Activated naive CD4-positive, alpha-beta T cell treated with Interleukin-2 at 50 U/mL for 16 hours (primary cell): ENCODE measurements at places on chromosomes 1 and 21.

DNA sequence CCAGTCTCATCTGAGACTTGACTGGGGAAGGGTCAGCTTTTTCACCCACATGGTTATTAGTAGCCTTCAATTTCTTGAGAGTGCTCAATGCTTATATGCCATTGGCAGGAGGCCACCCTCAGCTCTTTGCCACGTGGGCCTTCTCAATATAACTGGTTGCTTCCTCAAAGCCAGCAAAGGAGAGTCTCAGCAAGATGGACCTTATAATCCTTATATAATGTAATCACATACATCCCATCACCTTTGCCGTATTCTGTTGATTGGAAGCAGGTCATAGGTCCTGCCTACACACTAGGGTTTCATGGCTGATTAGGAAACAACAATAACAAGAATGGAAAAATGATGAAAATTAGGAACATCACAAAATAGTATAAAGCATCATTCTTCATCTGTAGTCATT is 22.9 kb downstream of the TSEN15 start:
- no peak for DNase-seq

DNA sequence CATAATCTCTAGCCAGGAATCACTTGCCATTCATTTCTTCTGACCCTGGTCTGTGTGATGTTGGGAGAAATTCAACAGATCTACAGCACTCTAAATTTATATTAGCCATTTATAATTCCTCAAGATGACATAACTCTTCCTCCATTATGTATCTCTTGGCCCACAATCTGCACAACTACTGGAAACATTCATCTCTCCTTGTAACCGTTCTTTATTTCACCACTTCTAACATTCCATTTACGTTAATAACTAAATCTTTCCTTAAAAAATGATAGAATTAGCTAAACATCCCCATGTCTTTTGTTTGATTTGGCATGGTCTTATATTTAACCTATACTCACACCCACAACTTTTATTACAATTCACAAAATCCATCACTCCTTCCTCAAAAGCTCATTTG is 166.0 kb downstream of the COL11A1 start:
- DNase-seq: no peak

- DNase-seq: no peak
Observed at GRCh38 chr1:172494166-172494565, 38.8 kb upstream of the SUCO start.

- DNase-seq: no peak
Observed at GRCh38 chr1:97082160-97082848, 360.7 kb downstream of the PTBP2 start.

- no peak for DNase-seq
Observed at GRCh38 chr1:17360272-17360956, 11.6 kb upstream of the PADI6 start.

DNA sequence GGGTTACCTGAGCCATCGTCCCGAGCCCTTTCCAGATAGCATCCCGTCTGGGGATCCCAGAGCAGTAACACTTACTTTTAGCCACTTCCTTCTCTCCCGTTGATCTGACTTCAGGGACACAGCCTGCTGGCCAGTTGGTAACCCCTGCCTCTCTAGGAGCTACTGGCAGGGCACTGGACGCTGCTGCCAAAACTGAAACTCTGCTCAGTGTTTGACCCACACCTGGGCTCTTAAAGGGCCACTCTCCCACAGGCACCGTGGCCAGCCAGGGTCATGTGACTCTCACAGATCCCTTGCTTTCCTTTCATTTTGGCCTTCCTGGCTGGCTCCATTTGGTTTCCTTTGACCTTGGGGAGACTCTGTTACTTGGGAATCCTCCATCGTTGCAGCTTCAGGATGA is at the start of gene PIGR:
TSS of gene PIGR (minus strand) at position 206 of the 400 bp plus-strand sequence. CDS start 5,935 bp downstream, outside the sequence.
- no peak for DNase-seq

- DNase-seq: no peak
Observed at GRCh38 chr1:164587617-164588501, 28.9 kb downstream of the PBX1 start.

DNA sequence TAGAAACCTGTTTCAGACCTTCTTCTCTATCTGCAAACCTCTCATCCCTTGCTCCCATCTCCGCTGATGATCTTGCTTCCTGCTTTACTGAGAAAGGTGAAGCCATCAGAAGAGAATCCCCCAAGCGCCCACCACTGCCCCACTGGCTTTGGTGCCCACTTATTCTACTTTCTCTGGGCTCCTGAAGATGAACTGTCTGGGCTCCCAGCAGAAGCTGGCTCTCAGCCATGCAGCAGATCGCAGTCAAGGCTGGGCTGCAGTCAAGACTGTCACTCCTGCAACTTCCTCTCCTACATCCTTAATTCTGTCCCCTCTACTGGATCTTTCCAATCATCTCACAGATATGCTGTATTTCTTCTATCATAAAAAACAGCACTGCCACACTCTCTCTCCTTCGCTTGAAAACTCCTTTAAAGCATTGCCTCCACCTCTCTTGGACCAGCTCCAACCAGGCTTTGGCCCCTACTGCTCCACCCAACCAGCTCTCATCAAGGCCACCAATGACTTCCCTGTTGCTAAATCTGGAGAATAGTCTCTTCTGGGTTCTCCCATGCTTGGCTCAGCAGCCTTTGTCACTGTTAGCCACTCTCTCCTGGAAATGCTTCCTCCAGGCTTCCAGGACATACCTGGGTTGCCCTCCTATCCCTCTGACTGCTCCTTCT is 25.8 kb downstream of the TRIM62 start:
- no peak for DNase-seq

DNA sequence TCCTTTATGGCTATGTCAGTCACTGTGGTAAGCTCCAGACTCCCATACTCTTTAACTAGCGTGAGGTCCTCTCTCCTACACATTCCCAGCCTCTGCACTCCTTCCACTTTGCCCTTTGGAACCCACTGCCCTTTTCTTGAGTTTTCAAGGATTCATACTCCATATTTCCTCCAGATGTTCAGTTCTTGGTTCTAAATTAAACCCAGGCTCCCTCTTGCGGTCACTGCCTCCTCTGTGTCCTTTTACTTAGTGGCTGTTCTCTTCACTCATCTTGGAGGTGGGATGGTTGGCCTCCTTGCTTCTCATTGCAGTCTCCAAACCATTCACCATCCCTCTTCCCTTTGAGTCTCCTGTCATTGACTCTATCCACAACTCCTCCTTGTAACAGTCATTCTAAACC is 208.1 kb downstream of the TGFB2 start:
- DNase-seq: no peak

DNA sequence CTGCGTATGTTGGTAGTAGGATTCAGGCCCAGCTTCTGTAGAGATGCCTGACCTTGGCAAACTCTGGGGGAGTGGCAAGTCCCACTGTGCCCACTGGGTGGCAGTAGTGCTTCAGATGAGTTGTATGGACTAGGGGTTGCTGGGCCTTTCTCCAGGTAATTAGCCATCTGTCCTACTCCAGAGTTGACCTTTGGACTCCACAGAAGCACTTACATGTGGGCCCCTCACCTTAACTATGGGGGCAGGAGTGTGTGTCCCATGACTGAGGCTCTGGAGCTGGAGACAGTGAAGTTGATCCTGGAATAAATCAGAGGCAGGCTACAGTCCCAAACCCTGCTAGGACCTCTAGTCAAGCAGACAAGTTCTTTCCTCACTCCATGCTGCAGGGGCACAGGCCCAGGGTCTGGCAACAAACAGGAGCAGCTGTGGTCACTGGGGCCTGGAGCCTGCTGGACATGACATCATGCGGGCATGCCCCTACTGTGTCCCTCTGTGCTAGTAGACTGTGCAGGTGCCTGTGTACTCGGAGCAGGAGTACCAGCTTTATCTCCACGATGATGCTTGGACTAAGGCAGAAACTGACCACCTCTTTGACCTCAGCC is 4.6 kb downstream of the DMAP1 start:
- peak; percentile 79 for DNase-seq

DNA sequence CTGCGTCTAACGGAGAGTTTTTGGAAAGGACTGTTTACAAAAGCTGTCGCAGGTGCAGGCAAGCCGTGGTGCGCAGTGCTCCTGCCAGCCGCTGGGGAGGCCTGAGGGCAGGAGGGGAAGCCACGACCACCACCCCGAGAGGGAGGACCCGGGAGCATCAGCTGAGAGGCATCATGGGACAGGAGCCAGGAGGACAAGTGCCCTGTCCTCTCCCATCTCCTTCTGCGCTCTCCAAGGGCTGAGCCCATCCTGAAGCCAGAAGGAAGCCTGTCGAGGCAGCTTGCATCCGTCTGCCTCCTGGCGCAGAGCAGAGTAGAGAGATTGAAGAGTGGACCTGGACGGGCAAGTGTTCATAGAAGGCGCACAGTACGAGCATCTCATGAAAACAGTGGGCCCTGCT is 310.9 kb downstream of the KIF26B start:
- no peak for DNase-seq

GRCh38 chr1:24502065-24502708 is 449 bp upstream of the RCAN3 start:
- peak; percentile 80 for DNase-seq

GRCh38 chr1:246035060-246035541 is 472.0 kb downstream of the SMYD3 start:
- DNase-seq: no peak

GRCh38 chr1:232307296-232308017 is 322.5 kb downstream of the SIPA1L2 start:
- no peak for DNase-seq

DNA sequence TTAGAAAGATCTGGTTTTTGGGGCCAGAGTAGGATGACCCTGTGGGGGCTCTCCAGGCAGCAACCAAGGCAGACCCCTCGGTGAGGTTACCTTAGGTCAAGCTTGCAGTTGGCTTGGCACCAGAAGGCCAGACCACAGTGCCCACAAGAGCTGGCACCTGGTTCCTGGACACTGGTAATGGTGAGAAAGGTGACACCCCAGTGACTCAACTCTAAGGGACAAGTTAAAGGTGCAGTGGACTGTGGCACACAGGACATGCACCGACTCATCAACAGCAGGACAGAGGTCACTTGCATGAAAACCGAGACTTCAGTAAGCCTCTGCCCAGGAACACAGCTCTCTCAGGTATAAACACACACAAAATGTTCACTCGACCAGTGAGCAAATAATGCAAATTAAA is 6.7 kb downstream of the LRRC38 start:
- DNase-seq: no peak

- DNase-seq: no peak
Observed at GRCh38 chr1:172246521-172247390, 173.7 kb upstream of the C1orf105 start.

DNA sequence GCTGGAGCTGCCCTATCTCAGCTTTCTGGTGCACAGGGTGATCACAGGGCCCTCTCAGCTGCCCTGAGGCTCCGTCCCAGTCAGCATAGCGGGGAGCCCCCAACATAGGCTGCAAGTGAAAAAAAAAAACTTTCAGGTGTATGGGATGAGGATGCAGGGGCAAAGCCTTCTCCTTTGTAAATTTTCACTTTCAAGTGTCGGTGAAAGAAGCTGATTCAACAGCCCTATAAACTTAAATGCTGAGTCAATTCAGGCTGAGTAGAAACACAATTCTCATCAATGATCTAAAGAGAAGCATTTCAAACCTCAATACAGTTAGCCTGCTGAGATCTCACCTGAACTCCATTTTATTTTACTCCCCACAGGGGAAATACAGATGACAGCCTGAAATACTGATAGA is 171.2 kb downstream of the SEC16B start:
- no peak for DNase-seq

GRCh38 chr1:117122330-117123025 is 929 bp upstream of the TRIM45 start:
- no peak for DNase-seq

DNA sequence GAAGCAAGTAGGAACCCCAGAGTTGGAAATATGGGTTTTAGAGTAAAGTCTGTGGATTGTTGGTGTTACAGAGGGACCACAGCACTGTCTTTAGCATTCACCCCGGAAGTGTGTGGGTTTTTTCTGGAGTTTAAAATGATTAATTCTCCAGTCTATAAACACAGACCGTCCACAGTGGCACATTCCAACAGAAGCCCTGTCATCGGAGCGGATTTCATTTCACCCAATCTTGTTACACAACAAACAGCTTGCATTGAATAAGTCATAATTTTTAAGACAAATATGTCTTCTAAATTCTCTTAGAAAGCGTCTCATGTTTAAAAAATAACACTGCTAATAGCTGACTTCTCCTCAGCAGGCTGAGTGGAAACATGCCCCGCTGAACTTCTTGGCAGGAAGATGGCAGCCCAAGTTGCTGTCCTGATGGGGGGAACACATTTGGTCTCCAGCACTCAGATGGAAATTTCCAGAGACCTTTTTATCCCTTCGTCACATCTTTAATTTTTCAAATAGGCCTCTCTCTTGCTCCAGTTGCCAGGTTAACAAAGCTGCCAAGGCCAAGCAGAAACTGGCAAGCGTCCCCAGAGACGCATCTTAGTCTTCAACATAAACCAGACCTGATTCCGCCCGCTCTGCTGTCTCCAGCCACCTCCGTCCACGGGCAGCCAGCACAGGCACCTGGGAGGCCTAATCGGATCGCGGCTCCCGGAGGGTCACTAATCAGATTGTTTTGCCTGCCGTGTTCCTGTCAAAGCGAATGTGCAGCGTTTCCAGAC is 28.8 kb upstream of the SLC19A1 start:
- no peak for DNase-seq

GRCh38 chr1:202662081-202662480 is 48.2 kb downstream of the SYT2 start:
- no peak for DNase-seq

- DNase-seq: no peak
Observed at GRCh38 chr1:228144193-228144992, 4.3 kb downstream of the GUK1 start.

DNA sequence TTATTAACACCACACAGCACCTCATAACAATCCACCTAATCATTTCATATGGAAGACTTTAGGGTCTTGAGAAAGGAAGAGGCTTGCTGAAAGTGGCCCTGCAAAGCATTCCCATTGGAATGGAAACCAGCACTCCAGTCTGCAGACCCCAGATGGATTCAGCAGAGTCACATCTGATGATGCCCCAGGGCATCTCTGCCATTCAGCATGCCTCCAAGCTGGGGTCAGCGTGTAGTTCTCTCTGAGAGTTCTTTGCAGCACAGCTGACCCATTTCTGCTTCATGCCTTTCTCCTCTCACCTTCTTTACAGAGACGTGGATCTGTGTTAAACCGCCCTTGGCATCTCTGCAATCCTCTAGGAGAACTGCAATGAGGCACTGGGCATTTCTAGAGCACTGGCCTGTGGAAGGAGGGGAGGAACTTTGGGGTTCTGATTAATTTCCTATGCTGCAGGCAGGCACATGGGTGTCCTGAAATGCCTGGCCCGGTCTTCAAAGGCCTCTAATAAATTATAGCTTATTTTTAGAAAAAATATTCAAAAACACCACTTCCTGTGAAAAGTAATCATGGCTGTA is 2.6 kb upstream of the LUZP1 start:
- DNase-seq: no peak

DNA sequence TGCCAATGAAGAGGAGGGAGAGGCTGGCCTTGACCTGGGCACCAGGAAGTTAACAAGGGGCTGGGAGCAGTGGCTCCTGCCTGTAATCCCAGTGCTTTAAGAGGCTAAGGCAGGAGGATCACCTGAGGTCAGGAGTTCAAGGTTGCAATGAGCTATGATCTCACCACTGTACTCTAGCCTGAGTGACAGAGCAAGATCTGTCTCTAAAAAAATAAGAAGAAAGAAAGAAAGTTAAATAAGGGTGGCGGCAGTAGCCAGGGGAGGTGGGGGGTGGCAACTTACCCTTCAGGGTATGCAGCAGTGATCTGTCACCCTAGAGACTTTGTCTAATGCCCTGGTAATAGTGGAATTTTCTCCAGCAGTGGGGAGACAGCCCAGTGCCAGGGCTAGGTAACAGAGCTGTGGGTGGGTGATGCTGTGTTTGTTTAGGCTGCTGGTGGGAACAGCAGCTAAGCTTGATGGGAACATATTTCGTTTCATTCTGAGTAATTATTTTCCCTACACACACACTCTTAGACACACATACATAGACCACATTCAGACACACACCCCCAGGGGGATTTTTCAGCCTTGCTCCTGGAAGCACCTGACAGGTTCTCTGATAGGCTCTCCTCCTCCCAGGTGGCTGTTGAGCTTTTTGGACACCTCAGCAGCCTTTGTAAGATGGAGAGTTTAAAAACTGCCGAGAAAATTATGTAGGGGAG is 11.3 kb upstream of the SYT6 start:
- no peak for DNase-seq
